ENCODE measurements at places on chromosomes 3 and 15.

DNA sequence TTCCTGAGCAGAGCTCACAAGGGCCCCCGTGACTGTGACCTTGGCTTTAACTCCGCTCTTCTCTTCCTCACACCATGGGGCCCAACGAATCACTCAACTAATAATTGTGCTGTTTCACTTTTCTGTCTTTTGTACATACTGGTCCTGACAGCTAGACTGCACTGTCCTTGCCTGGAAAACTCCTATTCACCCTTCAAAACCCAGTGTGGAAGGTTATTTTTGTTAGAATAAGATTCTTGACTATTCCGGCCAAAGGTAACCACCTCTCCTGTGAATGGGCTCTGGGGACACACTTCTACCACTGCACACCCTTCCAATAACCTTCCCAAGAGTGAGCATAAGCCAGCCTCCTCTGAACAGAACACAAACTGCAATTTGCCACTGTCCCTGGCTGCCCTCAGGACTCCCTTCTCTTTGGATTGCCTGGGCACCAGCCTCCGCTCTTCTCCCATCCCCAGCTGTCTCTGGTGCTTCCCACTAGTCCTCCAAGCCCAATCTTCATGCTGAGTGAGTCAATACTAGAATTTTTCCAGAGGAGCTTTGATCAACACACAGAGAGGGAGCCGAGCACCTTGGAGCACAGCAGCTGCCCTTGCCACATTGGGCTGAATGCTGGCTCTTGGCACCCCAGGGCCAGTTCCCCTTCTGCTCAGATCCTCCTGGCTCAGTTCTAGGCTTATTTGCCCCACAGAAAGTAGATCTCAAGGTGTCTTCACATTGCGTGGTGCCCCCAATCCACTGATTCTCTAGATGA is 2.1 kb downstream of the SCN5A start:
- no peak for DNase-seq

DNA sequence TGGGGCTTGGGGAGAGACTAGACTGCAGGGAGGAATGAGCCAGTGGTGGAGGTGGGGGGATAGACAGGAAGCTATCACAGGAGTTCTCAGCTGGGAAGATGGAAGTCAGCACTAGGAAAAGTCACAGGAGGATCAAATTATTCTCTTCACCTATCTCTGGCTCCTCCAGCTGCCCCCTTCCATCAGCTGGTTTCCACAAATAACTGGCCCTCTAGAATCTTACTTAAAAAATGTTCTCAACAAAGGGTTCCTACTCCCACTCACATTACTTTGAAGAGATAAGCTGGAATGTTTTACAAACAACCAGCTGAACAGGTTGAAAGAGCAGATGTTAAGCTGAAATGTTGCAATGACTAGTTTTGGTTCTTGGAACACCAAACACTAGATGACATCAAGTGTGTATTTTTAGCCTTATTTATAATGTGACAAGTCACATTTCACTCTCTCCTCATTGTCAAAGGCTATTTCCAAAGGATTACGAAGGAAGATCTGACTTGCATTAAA is 102.7 kb upstream of the AADACL2 start:
- no peak for DNase-seq

- DNase-seq: no peak
Observed at GRCh38 chr3:120433662-120434331, 17.0 kb downstream of the FSTL1 start.

GRCh38 chr3:195873971-195874370 is 34.4 kb downstream of the TNK2 start:
- no peak for DNase-seq

- no peak for DNase-seq
Observed at GRCh38 chr3:65677486-65678010, 361.2 kb downstream of the MAGI1 start.

DNA sequence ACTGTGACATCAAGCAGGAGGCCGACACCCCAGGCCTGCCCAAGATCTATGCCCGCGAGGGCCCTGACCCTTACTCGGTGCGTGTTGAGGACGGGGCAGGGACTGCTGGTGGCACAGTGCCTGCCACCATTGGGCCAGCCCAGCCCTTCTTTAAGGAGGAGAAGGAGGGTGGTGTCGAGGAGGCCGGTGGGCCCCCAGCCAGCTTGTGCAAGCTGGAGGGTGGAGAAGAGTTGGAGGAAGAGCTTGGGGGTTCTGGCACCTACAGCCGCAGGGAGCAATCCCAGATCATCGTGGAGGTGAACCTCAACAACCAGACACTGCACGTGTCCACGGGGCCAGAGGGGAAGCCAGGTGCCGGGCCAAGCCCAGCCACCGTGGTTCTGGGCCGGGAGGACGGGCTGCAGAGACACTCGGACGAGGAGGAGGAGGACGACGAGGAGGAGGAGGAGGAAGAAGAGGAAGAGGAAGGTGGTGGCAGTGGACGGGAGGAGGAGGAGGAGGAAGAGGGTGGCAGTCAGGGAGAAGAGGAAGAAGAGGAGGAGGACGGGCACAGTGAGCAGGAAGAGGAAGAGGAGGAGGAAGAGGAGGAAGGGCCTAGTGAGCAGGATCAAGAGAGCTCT is 5.4 kb downstream of the ZBTB47 start:
- DNase-seq: no peak

DNA sequence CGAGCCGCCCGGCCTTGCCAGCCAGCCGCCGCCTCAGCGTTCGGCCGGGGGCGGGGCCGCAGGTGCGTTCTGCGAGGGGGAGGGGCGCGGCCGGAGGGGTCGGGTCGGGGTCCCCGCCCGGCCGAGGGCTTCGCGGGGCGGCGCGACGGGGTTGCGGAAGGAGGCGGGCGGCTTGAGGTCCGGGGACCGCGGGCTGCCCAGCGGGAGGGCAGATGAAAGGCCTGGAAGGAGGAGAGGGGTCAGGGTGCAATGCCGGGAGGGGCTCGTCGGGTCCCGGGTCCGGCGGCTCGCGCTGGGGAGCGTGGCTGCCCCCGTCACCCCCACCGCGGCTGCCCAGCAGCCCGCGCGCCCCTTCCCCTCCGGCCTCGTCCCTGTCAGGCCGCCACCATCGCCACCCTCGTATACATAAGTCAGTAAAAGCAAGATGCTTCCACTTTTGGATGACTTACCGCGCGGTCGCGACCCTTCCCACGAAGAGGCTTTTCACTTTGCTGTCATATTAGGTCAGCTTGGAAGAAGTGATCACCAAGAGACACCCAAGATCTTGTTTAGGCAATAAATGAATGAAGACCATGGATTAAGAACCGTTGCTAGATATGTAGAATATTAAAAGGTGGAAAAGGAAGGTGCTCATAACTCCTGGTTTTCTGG is 620 bp upstream of the ANP32A start:
- no peak for DNase-seq

DNA sequence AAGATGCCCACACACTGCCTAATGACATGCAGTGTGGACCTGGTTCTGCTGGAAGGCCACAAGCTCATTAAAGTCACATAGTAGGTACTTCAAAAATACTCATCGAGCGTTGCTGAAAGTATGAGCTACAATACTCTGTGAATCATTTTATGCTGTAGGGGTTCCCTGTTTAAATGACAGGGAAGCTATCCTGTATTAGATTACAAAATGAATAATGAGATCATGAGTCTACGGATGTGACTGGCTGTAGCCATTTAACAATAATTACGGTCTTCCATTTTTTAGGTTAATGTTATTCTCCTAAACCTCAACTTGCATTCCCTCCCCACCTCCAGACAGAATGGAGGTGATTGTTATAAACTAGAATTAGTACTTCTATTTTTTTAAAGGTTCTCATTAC is 128.2 kb upstream of the FAM3D start:
- DNase-seq: no peak

- DNase-seq: no peak
Observed at GRCh38 chr3:54305409-54306099, 183.2 kb downstream of the CACNA2D3 start.

GRCh38 chr3:175381685-175382084 is 522.6 kb downstream of the NAALADL2 start:
- peak; percentile 7 for DNase-seq

- no peak for DNase-seq
Observed at GRCh38 chr15:65550681-65551098, 20.4 kb downstream of the HACD3 start.

- DNase-seq: no peak
Observed at GRCh38 chr3:13507570-13508339, 27.6 kb downstream of the HDAC11 start.

DNA sequence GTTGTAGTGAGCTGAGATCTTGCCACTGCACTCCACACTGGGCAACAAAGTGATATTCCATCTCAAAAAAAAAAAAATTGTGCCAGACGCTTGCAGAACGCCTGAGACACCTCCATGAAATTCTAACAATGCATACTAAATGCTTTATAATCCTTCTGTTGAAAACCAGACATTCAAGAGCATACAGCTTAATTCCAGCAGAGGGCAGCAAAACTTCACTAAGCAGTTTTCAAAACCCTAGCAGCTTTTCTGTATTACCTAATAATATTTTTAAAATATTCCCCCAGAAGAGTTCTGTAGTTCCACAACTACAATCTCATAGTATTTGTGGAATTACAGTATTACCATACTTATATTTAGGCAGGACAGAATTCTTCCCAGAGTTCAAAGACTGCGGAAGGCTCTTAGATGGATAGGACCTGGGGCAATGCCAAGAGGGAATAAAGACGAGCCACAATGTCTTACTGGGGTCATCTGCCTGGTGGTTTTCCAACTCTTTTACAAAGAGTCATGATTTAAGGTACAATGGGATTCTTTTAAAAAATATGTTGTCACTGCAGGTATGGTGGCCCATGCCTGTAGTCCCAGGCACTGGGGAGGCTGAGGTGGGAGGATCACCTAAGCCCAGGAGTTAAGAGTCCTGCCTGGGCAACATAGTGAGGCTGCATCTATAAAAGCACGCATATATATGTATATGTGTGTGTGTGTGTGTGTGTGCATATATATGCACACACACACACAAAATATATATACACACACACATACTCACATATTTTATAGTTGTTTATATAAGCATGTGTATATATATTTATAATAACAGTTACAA is 19.6 kb upstream of the TASOR start:
- peak; percentile 78 for DNase-seq

DNA sequence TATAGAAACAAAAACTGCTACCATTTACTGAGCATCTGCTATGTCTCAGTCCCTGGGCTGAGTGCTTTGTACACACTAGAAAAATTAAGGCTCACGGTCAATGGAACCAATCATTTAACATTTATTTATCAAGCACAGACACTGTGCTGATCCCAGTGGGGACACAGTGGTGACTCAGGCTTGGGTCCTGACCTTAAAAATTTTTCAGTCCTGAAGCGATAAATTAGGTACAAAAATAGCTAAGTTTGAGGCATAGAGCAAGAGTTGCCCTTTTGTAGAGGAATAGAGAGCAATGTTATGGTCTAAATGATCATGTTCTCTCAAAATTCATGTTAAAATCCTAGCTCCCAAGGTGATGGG is 85.1 kb downstream of the CRYGS start:
- DNase-seq: no peak

DNA sequence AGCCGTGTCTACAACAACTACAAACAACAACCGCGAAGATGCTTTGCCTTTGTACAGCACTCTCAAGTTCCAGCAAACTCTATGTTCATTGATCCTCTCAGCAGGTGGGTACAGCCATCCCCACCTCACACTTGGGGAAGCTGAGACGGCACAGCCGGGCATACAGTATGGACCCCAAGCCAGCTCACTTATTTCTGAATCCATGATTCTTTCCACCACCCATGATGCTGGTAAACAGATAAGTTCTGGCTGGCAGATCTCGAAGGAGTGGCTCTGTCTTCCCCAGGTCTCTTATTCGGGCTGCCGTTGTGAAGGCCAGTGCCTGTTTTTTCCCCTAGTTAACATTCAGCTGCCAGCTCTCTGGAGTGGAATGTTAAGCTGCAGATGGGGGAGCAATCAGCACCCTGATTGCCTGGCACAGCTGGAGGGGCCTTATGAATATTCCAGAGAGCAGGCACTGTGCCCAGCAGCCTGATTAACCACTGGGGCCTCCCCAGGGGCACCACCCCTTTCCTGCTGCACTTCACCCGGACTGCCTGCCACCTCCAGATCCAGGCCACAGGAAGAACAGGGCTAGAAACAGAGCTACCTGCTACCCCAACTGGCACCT is 73.2 kb downstream of the CORO2B start:
- DNase-seq: no peak

DNA sequence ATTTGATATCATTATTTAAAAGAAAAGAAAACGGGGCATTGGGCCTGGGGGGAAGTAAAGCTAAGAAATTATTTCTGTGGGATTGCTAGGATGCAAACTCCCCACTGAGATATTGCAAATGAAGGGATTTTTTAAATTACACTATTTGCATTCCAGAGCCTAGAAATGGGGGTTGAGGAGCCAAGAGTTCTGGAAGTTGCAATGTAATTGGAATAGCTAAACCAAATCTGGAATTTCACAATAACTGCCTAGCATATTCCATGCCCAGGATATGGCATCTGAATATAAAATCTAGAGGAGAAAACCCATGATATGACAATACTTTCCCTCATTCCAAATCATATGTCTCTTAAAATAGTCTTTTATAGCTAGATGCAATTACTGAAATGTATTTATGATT is 93.0 kb downstream of the CADM2 start:
- no peak for DNase-seq

DNA sequence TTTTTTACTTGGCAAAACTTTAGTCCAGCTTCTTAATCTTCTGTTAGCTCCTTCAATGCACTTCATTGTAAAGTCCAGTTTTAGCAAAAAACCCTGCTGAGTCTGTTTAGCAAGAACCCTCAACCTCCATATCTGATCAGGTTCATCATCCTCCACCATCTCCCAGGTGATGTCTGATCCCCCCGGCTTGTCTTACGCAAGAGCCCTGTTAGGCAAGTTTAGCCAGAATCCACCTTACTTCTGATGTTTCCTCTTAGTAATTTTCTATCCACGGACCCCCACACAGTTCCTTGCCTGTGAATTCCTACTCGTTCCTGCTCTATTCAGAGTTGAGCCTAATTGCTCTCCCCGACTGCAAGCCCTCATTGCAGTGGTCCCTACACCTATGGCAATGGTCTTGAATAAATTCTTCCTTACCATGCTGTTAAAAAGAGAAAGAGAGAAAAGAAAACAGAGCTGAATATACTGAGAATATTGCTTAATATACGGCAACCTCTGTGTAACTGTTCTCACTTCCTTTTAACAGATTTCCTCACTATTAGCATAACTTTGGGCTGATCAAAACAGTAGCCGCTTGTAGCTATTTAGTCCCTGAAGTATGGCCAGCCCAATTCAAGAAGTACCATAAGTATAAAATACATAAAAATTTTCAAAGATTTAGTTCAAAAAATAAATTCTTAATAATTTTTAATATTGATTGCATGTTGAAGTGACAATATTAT is 78.7 kb upstream of the MME start:
- DNase-seq: no peak

- no peak for DNase-seq
Observed at GRCh38 chr3:115989684-115990421, 366.5 kb downstream of the GAP43 start.

DNA sequence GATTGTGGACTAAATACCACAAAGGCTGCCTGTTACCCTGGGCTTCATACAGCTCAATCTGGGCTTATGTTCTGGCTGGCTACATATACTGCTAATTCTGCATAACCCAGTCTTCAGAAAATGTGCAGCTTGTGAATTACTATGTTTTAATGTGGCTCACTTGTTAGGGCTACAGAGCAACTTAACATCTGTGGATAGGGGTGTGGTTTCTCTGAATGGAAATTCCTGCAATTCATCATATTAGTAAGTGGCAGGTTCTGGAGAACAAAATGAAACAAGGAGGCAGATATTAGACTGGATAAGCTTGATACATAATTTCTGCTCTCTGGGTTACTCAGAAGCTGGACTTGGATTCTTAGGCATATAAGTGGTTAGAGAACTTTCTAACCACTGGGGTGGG is 6.7 kb downstream of the TMEM202 start:
- no peak for DNase-seq
